Cerebellar nuclear complex (tissue), 1 donor: ENCODE measurements at places on chromosomes 4 and X.

GRCh38 chr4:129974730-129975129, 878.8 kb downstream of the C4orf33 start:
- DNase-seq = no peak

DNA sequence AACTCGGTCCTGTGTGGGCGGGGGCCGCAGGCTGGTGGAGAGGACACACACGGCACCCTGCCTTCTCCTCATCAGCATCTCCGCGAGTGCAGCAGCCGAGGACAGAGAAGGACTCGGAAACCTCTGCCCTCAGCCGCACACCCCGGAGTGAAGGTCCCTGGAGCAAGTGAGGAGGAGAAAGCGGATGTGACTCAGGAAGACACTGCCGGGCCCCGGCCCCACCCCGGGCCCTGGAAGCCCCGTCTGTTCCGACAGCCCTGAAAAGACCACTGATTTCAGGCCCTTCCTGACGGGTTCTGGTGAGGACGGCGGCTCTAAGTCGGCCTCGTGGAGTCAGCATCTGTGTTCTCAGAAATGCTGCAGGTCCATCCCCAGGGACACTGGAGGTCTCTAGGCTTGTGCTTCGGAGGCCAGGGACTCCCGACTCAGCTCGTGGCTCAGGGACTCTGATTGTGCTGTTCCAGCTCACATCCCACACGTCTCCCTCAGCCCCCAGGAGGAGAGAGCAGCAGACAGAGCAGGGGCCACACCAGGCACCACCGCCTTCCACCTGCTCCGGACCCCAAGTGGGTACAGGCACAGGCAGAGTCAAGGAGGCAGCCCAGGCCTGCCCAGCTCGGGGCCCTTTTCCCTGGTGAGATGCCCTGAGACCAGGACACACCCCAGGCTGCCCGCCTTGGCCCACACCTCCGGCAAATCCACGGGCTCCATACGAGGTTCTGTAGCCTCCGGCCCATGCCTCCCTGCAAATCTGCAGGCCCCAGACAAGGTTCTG, 134.5 kb upstream of the NKX1-1 start:
- DNase-seq = no peak

GRCh38 chrX:130028196-130028595, 45.8 kb downstream of the BCORL1 start:
- DNase-seq = no peak

GRCh38 chrX:151973851-151974335, 583 bp downstream of the GABRE start:
- no peak for DNase-seq

- no peak for DNase-seq
These were observed 77.7 kb downstream of the CC2D2A start for GRCh38 chr4:15547392-15547791.

- DNase-seq = no peak
These were observed 30.6 kb upstream of the CLNK start for GRCh38 chr4:10715135-10715534.

DNA sequence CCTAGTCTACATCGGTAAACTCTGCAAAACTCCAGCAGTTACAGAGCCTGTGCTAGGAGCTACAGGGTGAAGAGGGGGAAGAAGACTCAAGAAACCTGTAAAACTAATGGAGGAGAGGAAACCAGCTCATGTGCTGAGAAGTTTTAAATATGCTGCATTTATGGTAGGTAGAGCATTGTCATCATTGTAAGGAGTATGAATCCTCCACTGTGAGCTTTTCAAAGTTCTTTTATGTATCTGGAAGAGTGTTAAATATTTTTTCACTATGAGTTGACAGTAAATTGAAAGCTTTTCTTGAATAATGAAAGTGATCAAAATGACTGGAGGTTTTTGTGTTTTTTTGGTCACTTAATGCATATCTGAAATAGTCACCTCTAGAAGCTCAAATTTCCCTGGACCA, 46.2 kb downstream of the SEPTIN11 start:
- DNase-seq = no peak

DNA sequence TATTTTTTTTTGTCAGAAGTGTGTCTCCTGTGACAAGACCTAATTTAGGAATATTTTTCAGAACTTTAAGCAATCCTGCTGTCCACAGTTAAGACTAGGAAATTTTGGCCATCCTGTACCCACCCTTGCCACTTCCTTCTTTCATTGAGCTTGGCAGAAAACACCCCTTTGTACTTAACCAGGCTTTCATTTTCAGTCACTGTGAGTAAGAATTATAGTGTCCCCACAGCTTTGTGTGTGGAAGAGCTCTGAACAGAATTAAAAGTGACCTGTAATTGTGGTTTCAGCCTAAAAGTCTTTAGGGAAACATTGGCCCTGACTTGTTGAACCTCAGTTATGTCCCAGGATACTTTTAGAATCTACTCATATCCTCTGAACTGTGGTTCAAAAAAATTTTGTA, 153.7 kb upstream of the BMP3 start:
- no peak for DNase-seq

GRCh38 chrX:15574017-15574416, 26.7 kb downstream of the ACE2 start:
- DNase-seq = no peak

DNA sequence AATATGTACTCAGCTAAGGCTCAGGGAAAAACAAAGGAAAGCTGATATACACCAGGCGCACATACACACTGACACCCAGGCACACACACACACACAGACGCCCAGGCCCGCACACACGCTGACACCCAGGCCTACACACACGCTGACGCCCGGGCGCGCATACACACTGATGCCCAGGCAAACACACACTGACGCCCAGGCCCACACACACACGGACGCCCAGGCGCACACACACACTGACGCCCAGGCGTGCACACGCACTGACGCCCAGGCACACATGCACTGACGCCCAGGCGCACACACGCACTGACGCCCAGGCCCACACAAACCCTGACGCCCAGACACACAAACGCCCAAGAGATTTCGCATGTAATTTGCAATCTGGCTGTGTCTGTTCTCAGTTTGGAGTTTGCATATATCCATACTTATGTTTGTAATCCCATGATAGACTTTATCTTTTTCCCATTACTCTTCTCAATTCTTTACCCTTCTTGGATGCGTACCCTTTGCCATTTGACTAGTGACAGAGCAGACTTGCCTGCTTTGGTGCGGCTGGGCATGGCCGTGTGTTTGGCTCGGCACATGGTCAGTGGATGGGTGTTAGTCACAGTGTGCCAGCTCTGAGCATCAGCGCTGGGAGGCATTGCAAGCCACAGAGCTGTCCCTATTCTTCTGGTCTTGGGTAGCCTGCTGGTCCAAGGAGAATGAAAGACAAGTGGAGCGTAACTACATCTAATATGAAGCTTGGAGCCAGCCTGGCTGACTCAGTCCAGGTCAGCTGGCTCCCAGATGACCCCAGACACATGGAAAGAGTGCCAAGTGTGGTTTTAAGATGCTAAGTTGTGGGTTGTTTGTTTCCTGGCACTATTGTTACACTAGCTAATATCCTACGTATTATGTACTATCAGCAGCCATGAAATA, 632.4 kb upstream of the ZFP42 start:
- DNase-seq = no peak

DNA sequence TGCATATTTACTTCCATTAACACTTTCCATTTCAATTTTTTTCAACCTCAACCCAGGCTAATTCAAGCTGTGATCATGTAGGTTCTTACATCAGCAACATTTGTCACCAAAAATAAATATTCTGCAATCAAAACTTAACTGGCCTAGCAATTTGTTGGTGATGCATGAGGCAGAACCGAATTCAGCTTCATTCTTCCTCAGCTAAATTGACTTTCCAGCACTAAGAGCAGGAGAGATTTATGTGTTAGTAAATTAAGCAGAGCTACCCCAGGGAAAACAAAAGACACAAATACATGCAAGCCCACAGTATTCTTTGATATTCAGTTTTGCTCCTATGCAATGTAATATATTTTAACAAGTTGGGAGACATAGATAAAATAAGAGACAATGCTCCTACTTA, 208.7 kb upstream of the NDST3 start:
- no peak for DNase-seq

- DNase-seq = no peak
These were observed 547.2 kb upstream of the ADGRL3 start for GRCh38 chr4:60652933-60653332.
